ENCODE measurements at places on chromosomes 7 and 10. TPM values are rescaled to one million over a fixed set of nuclear protein-coding genes. Genes with fewer than 3 reads are reported as not detected.

GRCh38 chr7:41916450-41916927, 213.6 kb upstream of the INHBA start:
- no peak for DNase-seq

GRCh38 chr7:37421861-37422500, 26.7 kb downstream of the ELMO1 start:
- no peak for DNase-seq

GPR85 gene
- total RNA-seq: 1.8 TPM

CAMK2B gene
- total RNA-seq: 1.8 TPM

DNA sequence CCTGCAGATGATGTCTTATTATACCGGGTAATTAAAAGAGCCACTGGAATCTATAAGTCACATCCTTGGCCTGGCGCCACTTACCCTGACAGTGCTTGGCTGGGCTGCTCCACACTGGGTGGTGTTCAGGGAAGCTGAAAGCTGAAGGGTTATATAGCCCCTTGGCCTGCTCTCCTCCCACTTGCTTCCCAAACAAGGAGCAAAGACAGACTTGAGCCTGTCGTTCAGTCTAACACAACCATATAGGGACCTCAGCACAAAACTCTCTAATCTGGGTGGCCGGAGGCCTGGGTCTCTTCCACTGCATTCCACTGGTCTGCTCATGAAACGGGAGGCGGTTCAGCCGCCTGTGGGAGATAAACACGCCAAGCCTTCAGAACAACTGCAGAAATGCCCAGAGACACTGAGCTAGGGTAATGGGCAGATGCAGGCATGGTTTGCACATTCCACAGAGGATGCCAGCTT, at the start of gene ACTA2:
Gene ACTA2, minus strand, starts transcription at position 127 of the 465 bp plus-strand sequence. CDS start 3,843 bp downstream, outside the sequence.
- DNase-seq: peak; percentile 48

ATOH7 gene
- total RNA-seq: 0.70 TPM

DNAH11 gene
- total RNA-seq: 0.80 TPM

DNA sequence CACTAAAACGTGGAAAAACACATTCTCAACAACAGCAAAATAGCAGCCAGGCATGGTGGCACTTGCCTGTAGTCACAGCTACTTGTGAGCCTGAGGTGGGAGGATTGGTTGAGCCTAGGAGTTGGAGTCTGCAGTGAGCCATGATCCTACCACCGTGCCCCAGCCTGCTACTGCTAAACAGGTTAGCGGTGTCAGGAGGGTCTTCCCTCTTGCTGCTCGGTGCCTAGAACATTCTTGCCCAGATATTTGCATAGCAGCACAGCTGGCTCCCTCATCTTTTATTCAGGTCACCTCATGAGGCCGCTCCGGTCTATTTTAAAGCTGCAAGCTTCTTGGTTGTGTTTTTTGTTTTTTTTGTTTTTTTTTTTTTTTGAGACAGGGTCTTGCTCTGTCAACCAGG, 2.9 kb upstream of the RABGEF1 start:
- DNase-seq: no peak

- no peak for DNase-seq
These were observed 122.7 kb upstream of the PDSS1 start for GRCh38 chr10:26574783-26575182.

ADCYAP1R1 gene
- 0.38 TPM for total RNA-seq

NPTX2 gene
- 1.1 TPM for total RNA-seq

GRCh38 chr10:34727595-34728033, 87.5 kb downstream of the PARD3 start:
- no peak for DNase-seq

ZNF33A gene
- 36.1 TPM for total RNA-seq

DNA sequence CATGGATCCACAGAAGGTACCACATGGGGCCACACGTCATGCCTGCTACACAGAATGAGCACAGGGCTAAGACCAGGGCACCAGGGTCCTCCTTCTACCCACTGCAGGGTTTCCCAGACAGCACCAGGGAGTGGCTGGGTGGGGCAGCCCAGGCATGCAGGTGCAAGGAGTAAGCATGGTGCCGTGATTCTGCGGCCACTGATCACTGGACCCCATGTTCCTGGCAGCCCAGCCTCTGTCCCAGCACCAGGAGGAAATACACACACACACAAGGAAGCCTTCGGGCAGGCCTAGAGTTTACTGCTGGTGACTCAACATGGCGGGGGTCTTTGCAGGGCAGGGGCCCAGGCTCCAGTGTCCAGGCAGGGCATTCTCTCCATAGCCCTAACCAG, 13.9 kb downstream of the ATP6V1F start:
- no peak for DNase-seq

- no peak for DNase-seq
These were observed 134.9 kb upstream of the ZNF92 start for GRCh38 chr7:65238785-65239184.

COL17A1 gene
- total RNA-seq: 3.6 TPM

ST8SIA6 gene
- 1.7 TPM for total RNA-seq

HPSE2 gene
- 2.5 TPM for total RNA-seq

GRCh38 chr10:32377458-32378259, 30.7 kb upstream of the EPC1 start:
- DNase-seq: no peak

GIMAP4 gene
- total RNA-seq: not detected

- DNase-seq: no peak
These were observed 34.6 kb upstream of the UNC5B start for GRCh38 chr10:71177651-71178199.

DNA sequence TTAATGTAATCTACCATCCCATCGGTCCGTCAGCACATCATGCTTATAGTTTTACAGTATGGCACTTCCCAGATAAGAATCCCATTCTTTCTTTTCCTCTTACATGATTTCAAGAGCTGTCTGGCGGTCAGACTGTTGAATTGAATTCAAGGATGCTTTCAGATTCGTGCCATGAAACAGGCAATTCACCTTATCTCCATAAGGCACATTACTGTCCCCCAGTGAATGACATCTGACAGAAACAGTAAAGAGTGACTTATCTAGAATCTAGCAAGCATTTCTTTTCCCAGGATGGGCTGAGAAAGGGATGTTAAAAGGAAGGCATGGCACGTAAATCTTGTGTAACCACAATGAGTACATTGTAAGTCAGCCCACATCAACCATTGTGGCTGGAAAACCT, 61.1 kb upstream of the SEM1 start:
- DNase-seq: no peak

GATA3 gene
- 59.6 TPM for total RNA-seq

DNA sequence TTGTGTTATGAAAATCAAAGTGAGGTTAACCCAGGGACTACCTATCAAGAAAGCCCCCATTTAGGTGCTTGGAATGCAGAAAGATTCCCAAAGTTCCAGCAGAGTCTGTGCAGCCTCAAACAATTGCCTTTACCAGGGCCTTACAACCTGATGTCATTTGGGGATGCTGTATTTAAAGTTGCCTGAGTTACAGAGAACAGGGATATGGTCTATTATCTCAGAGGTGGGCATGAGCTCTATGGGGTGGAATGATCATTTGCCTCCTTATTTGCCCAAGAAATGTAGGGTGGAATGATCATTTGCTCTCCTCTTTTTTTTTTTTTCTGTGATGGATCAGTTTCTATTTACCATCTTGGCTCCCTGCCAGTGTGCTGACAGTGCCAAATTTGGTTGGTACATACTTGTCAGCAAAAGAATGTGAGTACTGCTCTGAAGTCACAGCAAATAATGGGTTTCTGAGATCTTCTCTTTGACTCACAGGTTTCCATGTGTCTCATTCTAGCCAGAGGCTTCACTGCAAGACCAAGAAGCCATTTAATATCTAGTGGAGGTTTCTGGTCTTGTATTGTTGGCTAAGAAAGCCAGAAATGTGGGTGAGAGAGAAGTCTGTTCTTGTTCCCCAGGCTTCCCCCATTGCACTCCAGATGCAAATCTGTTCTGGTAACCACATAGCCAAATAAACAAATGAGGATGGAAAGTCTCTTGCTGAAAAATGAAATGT, 45.5 kb upstream of the ZNRF2 start:
- DNase-seq: no peak

DNA sequence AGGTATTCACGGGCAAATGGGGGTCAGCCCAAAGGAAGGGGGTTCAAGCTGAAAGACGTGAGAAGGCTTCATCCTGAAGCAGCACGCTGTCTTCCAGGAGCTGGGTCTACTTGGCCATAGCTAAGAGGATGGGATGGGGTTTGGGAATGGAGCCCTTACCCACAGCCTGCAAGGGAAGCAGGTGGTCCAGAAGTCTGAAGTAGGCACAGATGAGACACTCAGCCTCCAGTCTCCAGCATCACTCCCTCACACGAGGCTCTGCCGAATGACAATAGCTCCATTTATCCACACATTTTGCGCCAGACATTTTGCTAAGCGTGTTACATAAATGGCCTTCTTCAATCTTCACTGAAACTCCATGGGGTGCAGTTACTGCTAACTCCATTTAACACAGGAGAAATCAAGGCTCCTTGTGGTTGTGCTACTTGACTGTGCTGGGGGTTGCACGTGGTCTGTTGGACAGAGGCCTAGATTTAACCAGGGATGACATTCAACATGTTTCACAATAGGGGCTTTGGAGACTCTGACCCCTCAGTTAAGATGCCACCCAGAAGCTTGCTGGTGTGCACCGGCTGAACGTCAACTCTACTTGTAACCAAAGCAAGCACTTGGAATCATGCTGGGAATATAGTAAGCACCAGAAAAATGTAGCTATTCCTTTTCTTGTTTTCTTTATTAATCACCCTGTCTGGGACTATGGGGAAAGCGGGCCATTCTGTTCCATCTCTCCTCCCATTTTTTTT, 85.3 kb downstream of the FAM241B start:
- no peak for DNase-seq

DNA sequence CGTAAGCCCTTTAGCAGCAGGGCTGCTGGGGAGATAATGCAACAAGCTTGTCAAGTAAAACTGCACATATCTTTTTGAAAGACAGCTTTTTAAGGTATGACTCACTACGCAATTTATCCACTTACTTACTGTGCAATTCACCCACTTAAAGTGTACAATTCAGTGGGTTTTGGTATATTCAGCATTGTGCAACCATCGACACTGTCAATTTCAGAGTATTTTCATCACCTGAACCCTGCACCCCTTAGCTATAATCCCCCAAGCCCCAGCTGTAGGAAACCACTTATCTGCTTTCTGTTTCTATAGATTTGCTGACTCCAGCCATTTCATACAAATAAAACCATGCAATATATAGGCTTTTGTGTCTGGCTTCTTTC, 168.0 kb downstream of the PTPN20 start:
- no peak for DNase-seq

Data from mesothelial cell of epicardium (in vitro differentiated cells).